NCI-H1417 treated with DMSO at 0.1 percent for 48 hours (cell line): ENCODE measurements at places on chromosomes 2 and 18.

- no peak for DNase-seq
These were observed 143.4 kb downstream of the NCKAP5 start for GRCh38 chr2:133424876-133425275.

GRCh38 chr2:139514951-139515350 is 734.8 kb upstream of the NXPH2 start:
- no peak for DNase-seq

GRCh38 chr2:29130295-29130694 is 15.1 kb downstream of the CLIP4 start:
- no peak for DNase-seq

DNA sequence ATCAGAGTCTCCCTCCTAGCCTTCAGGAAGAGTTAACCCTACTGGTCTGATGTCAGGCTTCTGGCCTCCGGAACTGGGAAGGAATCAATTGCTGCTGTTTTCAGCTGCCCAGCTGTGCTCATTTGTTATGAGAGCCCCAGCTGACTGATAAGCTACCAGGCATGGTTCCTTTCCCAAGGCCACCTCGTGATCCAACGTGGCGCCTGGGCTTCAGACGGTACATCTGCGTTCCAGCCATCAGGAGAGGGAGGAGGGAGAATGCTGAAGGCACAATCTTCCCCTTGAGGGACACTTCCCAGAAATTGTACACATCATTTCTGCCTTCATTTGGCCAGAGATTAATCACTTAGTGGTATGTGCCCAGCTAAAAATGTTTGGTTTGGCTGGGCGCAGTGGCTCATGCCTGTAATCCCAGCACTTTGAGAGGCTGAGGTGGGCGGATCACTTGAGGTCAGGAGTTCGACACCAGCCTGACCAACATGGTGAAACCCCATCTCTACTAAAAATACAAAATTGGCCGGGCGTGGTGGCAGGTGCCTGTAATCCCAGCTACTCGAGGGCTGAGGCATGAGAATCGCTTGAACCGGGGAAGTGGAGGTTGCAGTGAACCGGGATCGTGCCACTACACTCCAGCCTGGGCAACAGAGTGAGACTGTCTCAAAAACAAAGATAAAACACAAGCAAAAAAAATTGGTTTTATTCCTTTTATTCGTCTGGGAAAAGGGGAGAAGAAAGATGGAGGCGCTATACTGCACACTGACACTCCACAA is 10.5 kb upstream of the ARMC9 start:
- DNase-seq, result no peak

- no peak for DNase-seq
These were observed 24.8 kb upstream of the TBC1D8 start for GRCh38 chr2:101175991-101176390.

DNA sequence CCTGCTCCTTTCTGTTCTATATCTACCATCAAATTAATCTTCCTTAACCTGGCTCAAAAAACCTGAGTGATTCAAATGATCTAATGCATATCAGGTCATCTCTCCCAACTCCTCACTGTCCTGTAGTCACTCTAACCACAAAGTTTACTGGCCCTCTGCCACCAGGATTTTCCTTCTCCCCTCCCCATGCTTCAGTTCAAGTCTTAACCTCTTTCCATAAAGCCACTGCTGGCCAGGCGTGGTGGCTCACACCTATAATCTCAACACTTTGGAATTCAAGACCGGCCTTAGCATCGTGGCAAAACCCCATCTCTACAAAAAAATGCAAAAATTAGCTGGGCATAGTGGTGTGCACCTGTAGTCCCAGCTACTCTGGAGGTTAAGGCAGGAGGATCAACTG is 7.5 kb upstream of the SP3 start:
- DNase-seq, result no peak

GRCh38 chr2:27270670-27271069 is 4.6 kb upstream of the DNAJC5G start:
- DNase-seq, result no peak

DNA sequence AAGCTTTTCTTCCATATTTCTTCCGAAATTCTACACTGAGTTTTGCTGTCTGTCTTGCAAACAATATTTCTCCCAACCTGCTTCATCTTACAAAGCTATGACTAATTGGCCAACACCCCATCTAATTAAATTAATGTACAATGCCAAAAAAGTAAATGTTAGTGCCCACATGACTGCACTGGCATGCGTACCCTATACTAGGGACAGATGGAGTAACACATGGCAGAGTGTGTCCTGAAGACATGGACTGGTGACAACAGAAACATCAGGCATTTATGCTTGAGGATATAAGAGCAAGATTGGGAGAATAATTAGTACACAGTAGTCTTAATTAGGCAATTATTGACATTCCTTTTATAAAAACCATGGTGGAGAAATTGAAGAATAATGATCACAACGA is 66.8 kb downstream of the MREG start:
- no peak for DNase-seq

DNA sequence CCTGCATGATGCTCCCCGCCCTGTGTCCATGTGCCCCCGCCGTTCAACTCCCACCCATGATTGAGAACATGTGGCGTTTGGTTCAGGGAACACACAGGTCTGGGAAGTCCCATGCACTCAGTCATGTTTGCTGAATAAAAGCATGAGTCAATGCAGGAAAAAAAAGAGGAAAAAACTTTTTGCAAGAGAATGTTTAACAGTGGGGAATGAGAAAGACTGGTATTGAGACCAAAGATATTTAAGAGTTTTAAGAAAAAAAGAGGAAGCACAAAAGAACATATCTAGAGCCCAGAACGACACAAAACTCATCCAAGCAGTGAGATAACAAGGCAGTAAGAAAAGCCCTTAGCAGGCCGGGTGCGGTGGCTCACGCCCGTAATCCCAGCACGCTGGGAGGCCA is 279.2 kb upstream of the THSD7B start:
- no peak for DNase-seq

GRCh38 chr18:10131460-10132395 is 217.9 kb downstream of the VAPA start:
- peak; percentile 16 for DNase-seq

- no peak for DNase-seq
These were observed 577 bp upstream of the TANC1 start for GRCh38 chr2:158967731-158968395.

GRCh38 chr2:148416248-148416647 is 228.3 kb upstream of the EPC2 start:
- no peak for DNase-seq

DNA sequence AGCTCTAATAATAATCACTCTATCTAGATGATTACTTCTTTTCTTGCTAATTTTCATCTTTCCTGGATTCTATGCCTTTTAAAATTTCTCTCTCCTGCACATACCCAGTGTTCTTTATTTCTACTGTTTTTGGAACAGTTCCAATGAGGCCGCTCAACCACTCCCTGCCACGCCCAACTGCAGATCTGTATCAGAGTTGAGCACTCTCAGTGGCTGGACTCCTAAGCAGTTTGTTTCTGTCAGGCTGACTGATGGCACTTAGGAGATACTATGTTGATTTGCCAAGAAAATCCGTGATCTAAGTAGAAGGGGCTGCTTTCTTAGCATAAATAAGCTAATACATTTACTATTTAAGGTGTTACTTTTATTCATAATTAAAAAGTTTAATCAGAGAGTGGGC is 192.8 kb downstream of the ARHGAP15 start:
- no peak for DNase-seq

- DNase-seq, result no peak
These were observed 165.7 kb upstream of the SLC14A2 start for GRCh38 chr18:45449418-45450227.

GRCh38 chr2:1546023-1546591 is 132.8 kb downstream of the TPO start:
- DNase-seq, result no peak

DNA sequence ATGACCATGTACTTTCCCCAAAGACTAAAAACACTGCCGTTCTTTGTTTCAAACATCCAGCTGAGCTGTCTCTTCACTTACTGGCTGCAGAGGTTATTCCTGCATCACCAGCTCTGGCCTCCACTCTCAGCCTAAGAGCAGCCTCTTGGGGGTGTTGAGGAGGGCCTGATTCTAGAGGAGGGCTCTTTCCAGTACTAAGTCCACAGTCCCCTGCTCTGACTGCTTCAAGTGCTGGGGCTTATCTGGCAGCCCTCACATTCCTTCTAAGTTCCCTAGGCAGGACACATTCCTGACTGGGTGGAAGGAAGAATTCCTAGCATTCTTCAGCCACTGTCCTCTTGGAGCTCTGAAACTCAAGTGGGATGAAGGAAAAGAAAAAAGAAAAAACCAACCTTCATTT is 32.9 kb upstream of the EHBP1 start:
- no peak for DNase-seq

- no peak for DNase-seq
These were observed 51.5 kb downstream of the DNAJC10 start for GRCh38 chr2:182767578-182767977.

DNA sequence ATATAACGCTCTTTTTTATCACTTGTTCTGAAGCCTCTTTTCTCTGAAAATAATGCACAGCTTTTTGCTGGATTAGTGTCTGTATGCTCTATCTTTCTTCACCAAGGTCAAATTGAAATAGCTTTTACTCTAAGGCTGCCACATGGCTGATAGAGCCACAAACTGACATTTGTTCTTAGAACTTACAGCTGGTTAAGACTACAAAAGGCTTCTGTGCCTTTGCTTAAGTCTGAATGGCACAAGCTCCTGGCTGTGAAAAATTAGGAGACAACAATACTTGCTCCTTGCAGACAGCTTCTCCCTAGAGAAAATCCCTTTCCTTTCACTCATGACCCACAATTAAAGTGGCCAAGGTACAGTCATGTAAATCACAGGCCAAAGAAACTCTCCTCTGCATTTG is 515.3 kb downstream of the DSC3 start:
- no peak for DNase-seq

- no peak for DNase-seq
These were observed 31.7 kb downstream of the SULT1C2 start for GRCh38 chr2:108320326-108320922.

DNA sequence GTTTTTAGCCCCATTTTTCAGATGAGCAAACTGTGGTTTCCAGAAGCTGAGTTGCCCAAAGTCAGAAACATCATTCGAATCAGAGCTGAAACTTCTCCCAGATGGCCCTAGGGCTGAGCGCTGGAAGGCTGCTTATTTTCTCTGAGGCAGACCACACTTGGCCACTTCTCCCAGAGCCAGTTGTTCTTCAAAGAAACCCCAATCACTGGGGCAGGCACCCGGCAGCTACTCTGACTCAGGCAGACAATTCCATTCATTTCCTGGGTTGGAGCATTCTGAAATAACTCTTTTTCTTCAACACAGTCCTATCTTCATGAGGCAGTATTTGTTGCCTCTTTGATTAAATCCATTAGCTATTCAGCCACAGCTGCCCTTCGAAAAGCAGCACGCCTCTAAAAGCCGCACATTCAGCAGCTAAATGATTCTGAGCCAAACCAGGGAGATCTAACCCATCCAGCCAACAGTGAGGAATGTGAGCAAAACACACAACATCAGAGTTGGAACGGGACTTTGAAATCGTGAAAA is 40.9 kb downstream of the LRATD1 start:
- no peak for DNase-seq

DNA sequence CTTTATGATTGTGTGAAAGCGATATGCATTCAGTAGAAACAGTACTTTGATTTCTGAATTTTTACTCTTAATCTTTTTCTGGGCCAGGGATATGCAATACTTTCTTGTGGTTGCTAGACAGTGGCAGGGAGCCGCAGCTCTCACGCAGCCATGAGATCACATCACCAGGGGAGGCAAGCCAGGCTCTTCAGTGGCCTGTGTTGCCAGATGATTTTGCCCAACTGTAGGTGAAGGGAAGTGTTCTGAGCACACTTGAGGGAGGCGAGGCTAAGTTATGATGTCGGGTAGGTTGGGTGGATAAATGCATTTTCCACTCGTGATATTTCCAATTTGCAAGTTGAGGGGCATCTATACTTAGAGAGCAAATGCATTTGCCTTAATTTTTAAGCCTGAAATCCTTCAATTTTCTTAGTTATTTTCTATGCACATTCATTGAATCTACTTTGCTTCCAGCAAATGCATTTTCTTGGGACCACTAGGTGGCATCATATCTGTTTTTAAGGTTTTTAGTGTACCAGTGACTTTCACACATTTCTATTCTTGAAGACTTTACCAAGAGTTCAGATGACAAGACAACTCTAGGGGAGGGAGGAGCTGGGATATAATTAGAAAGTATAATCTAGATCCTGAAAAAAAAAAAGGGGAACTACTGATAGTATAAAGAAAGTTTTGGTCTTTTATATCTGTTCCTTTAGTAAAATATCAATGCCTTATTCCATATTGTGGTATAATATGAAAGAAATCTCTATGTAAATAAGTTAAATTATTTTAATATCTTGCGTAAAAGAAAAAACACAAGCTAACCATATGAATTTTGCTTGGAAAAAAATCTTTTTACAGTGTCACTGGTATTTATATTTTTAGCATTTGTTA is 643.3 kb downstream of the SOCS6 start:
- DNase-seq, result peak; percentile 35

GRCh38 chr18:69580107-69580506 is 179.4 kb downstream of the DOK6 start:
- no peak for DNase-seq

- no peak for DNase-seq
These were observed 126.8 kb downstream of the PXDN start for GRCh38 chr2:1617425-1618021.

GRCh38 chr18:9951022-9951859 is 37.4 kb downstream of the VAPA start:
- peak; percentile 21 for DNase-seq

DNA sequence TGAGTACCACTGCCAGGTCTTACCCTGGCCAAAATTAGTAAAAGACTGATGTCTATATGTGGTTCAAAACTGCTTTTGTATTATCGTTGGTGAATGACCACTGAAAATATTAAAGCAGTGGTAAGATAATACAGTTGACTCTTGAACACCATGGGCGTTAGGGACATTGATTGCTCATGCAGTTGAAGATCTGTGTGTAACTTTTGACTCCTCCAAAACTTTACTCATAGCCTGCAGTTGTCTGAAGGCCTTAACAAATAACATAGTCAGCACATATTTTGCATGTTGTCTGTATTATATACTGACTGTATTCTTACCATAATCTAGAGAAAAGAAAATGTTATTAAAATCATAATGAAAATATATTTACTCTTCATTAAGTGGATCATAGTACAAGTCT is 5.8 kb upstream of the ANKRD12 start:
- DNase-seq, result no peak

GRCh38 chr2:26807788-26808460 is 22.1 kb downstream of the CENPA start:
- no peak for DNase-seq

DNA sequence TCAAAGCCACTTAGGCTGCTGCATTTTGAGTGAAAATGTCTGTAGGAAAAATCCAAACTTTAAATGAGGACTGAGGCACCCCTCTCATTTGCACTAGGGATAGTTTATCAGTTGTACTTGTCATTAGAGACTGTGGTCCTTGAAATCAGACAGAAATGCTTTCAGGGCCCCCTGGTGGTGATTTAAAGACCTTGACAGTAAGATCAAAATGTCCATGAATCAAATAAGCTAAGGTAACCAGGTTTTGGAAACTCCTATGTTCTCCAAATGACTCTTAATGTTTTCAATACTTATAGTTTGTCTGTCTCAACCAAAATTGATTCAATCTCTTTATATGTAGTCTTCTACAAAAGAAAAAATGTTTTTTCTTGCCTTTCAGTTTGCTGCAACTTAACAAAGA is 28.8 kb upstream of the DDX18 start:
- no peak for DNase-seq

GRCh38 chr2:230127195-230127594 is 58.5 kb upstream of the SLC16A14 start:
- DNase-seq, result no peak

- DNase-seq, result peak; percentile 69
These were observed 681 bp downstream of the SPR start for GRCh38 chr2:72887740-72888437.

GRCh38 chr2:207091928-207092327 is 73.8 kb downstream of the KLF7 start:
- no peak for DNase-seq

GRCh38 chr2:54468673-54469072 is 12.5 kb downstream of the SPTBN1 start:
- DNase-seq, result no peak
